ENCODE measurements at places on chromosomes 4 and X. TPM values are rescaled to one million over a fixed set of nuclear protein-coding genes. Genes with fewer than 3 reads are reported as not detected.

- H3K36me3 ChIP-seq: peaks cover 2% of the 10 kb centered on the region
- no peak overlapping the region for H3K4me3 ChIP-seq
- DNase-seq: no peak
- no peaks in the 10 kb centered on the region for H3K4me1 ChIP-seq
- H3K27me3 ChIP-seq: no peaks in the 10 kb centered on the region
Measured at GRCh38 chrX:48604701-48605100, 7.4 kb downstream of the WDR13 start.

DNA sequence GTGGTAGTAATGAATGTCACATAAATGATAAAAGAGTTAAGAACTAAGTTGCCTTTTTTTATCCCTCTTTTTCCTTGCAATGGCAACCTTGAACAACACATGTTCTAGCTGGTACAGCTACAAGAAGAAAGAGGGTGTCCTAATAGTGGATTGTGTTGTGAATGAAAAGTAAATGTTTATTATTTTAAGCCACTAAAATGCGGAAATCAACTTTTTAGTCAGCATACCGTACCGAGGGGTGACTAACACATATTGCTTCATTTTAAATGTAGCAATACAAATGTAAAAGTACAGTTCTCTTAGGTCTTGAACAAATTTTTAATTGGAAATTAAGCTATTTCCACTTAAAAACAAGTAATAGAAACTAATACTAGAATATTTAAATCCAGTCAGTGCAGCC is 17.7 kb upstream of the AP1AR start:
- DNase-seq: no peak
- H3K36me3 ChIP-seq: no peaks in the 10 kb centered on the region
- no peak overlapping the region for H3K4me3 ChIP-seq
- H3K27ac ChIP-seq: no peak overlapping the region

DNA sequence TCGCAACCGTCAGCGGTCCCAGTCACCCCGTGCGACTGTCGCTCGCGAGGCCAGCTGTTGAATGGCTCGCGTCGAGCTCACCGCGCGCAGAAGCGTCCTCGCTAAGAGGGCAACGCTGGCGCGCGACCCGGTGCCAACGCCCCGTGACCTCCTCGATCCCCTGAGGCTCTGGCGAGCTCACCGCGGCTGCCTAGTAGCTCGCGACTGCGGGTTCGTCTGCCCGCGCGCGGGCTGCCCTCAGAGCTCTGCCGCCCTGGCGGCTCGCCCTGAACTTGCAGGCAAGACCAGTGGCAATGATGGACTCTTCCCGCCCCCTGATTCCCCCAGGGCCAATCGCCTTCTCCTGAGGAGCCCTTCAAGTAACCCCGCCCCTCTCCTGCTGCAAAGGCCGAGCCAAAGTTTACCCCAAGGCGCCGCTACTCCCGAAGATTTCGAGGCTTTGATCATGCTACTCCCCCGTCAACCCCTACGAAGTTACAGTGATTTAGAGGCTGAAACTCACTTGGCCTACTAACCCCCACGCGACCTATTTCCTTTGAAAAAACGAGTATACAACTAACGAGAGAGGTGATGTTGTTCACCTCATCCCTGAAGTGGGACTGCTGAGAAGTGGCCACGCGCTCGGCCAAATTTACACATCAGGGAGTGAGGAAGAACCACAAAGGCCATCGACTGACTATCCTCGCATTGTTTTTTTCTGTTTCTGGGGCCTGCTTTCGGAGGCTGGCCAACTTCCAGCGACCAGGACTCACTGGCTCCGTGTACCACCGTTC is 37.5 kb downstream of the PGRMC1 start:
- DNase-seq: peak; percentile 61
- no peaks in the 10 kb centered on the region for H3K36me3 ChIP-seq
- peaks cover 27% of the 10 kb centered on the region for H3K27me3 ChIP-seq
- H3K4me1 ChIP-seq: peaks cover 9% of the 10 kb centered on the region
- no peak overlapping the region for H3K27ac ChIP-seq

DNA sequence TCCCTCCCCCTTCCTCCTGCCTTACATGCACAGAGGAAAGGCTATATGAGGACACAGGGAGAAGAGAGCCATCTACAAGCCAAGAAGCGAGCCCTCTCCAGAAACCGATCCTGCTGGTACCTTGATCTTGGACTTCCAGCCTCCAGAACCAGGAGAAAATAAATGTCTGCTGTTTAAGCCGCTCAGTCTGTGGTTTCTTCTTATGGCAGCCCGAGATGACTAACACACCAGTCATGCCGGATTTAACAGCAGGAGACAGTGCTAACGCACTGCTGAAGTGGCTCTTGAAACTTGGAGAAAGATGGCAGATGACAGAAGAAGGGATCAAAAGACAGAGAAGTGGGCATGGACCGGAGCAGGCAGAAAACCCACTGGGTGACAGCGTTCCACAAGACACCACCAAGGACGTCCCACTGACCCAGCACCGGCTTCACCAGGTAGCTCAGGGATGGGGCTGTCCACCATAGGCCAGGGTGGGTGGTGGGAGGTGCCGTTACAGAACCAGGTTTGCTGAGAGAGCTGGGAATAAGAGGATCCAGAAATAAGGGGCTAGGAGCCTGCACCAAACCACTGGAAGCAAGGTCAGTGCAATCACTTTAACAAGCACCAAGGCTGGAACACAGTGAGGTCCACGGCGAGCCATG is 6.2 kb upstream of the MAN2B2 start:
- no peaks in the 10 kb centered on the region for H3K36me3 ChIP-seq
- H3K4me3 ChIP-seq: no peak overlapping the region
- H3K27ac ChIP-seq: no peak overlapping the region

Gene IL2
- total RNA-seq: 24.8 TPM

GRCh38 chr4:163663454-163664225 is 169.2 kb downstream of the TMA16 start:
- H3K27me3 ChIP-seq: no peaks in the 10 kb centered on the region
- H3K36me3 ChIP-seq: no peaks in the 10 kb centered on the region
- H3K27ac ChIP-seq: peak overlapping the region; percentile 71
- no peak for DNase-seq
- H3K4me3 ChIP-seq: no peak overlapping the region

GRCh38 chrX:115297189-115297588 is 7.7 kb downstream of the LUZP4 start:
- DNase-seq: no peak
- H3K27me3 ChIP-seq: peaks cover 24% of the 10 kb centered on the region
- no peaks in the 10 kb centered on the region for H3K36me3 ChIP-seq

Gene HS6ST2
- total RNA-seq: 0.12 TPM

DNA sequence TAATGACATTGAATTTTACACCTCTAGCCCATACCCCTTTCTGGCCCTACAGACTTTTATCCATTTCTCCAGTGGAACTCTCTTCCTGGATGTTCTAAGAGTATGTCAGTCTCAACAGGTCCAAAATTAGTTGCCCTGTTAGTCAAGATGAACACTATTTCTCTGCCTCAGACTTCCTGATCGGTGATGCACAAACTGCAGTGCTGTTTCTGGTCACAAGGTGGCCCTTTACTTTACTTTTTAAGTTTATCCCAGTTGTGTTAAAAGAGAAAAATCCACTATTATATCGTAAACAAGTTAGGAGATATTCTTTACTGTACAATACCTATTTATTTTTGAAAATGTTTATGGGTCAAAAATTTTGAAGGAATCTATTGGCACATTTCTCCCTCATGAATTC is 13.1 kb downstream of the TCEAL7 start:
- no peaks in the 10 kb centered on the region for H3K4me1 ChIP-seq
- no peak overlapping the region for H3K4me3 ChIP-seq
- peak; percentile 13 for DNase-seq

Measured in activated T-cell treated with anti-CD3 and anti-CD28 coated beads, Interleukin-2, amount 50 U/mL, for 72 hours (primary cell).